ENCODE measurements at places on chromosomes 3 and 15. TPM values are rescaled to one million over a fixed set of nuclear protein-coding genes. Genes with fewer than 3 reads are reported as not detected.

- no peak for DNase-seq
Observed at GRCh38 chr15:36632226-36632625, 52.8 kb downstream of the CDIN1 start.

DNA sequence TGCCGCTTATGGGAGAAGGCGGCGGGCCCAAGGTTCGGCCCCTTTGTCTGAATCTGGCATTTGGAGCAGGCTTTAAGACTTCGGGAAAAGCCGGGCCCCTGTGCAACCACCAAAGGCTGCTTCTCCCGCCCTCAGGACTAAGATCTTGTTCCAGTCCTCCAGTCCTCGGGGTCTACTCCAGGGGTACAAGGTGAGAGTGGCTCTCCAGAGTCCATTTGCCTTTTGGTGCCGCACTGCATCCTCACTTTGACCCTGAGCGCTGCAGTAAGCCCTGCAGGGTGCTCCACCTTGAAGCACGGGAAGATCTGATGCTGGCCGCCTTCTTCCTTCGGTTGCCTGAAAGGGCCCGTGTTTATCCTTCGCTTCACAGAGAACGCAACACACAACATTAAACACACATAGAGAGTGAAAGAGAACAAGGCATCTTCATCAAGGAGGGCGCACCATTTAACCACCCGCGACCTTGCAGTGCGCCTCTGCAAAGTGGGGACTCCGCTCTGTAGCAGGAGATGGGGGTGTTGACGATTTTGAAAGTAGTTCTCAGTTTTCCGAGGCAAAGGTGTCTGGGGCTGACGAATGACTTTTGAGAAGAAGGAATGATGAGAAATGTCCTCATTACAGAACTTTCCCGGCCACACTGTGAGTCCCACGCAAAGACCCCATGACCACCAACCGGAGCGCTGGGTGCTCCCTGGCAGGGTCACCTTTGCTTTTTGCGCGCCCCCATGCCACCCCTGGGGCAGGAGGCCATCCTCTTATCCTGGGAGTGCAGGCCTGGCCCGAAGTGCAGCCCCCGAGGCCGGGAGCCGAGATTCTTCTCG lies 1.0 kb downstream of the PIGZ start:
- DNase-seq = no peak

DNA sequence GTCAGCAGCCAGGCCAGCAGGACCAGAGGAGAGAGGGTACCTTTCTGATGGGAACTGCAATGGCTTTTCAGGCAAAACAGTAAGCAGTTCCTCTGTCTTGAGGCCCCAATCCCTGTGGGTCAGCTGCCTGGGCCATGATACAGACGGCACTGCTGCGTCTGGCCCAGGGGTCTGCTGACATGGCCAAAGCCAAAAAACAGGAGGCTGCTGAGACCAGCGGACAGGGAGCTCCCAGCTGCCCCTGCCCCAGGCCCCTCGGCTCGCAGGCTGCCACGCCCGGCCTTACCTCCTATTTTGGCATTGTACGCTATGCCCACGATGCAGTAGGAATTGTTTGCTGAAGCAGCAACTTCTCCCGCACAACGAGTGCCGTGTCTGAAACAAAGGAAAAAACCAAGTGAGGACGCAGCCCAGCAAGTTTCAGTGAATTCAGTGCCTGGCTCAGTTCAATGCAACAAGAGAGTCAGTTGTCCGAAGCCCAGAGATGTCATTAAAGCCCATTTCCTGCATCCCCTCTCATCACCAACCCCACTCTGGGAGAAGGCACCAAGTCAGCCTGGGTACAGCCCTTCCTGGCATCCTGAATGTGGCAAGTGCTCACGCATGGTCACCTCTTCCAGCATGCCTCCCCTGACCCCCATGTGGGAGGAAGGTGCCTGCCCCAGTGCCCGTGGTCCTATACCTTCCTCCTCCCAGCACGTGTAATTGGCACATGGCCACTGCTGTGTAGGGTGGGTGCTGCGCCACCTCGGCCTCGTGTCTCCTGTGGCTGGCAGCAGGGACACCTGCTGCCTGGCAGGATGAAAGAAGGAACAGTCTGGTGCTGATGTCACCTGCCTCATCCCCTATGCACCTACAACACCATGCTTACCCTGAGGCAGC lies 61.7 kb downstream of the PCSK6 start:
- DNase-seq = no peak

GRCh38 chr3:33488683-33489082 lies 48.5 kb upstream of the UBP1 start:
- DNase-seq = no peak

DNA sequence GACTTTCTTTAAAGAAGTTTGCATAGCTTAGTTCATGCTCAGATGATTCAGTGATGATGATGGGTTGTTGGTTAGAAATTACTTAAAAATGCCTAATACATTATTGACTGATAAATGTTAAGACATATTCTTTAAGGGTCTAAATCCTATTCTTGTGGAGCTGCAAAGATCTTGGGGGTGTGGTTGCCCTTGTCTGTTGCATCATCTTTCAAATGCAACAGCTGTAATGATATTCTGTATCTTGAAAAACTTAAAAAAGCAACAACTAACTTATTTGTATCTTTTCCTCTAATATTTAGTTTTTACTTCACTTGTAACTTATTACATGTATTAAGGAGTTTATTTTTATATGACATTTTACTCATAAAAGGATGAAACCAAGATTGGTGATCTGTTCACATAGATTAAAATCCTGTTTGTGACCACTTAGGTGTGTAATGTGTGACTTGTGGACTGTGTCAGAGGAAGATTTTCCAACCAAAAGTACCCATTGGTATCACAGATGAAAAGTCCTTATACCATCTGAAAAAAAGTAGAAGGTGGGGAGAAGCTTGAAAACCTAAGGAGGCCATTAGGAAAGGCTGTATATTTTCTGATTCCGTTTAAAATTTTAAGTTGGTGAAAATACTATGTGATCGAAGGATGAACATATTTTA lies 142.8 kb downstream of the IGF1R start:
- DNase-seq = no peak

Gene TTLL13
- not detected for total RNA-seq

DNA sequence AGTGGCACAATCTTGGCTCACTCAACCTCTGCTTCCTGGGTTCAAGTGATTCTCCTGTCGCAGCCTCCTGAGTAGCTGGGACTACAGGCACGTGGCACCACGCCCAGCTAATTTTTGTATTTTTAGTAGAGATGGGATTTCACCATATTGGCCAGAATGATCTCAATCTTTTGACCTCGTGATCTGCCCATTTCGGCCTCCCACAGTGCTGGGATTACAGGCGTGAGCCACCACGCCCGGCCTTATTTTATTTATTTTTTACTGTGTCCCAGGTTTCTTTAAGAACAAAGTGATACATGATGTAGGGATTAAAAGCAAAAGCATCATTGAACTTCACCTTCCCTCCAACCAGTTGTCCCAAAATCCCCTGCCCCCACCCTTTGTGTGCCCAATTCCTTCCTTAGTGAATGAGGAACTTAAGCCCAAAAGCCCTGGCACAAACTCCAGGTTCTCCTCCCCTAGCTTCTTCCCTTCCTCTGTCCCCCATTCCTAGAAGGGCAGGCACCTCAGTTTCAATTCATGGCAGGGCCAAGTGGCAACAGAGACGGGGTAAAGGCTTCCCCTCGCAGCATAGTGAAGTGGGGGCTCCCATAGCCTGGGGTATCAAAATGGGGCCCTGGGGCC lies 23.7 kb upstream of the RPN1 start:
- DNase-seq = no peak

GRCh38 chr3:151011427-151011826 lies 38.9 kb upstream of the CLRN1 start:
- DNase-seq = no peak

DNA sequence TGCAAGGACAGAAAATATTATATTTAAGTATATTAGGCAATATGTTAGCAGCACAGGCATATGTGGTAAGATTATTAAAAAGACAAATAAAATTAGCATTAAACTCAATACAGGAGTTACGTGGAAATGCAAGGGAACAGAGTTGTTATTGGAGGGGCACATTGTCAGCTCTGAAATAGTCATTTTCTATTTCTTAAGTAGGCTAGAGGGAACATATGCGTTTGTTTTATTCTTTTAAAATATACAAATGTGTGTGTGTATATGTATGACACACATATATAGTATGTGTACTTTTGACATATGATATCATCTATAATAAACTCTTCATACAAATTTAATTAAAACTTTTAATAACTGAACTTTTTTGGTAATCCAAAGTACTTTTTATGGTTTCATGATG lies 22.8 kb upstream of the VEPH1 start:
- DNase-seq = no peak

DNA sequence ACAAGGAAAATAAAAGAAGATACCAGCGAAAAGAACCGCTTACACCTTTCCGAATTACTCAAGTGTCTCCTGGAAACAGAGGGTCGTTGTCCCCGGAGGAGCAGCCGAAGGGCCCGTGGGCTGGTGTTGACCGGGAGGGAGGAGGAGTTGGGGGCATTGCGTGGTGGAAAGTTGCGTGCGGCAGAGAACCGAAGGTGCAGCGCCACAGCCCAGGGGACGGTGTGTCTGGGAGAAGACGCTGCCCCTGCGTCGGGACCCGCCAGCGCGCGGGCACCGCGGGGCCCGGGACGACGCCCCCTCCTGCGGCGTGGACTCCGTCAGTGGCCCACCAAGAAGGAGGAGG lies 325 bp downstream of the ALCAM start:
- DNase-seq = no peak

DNA sequence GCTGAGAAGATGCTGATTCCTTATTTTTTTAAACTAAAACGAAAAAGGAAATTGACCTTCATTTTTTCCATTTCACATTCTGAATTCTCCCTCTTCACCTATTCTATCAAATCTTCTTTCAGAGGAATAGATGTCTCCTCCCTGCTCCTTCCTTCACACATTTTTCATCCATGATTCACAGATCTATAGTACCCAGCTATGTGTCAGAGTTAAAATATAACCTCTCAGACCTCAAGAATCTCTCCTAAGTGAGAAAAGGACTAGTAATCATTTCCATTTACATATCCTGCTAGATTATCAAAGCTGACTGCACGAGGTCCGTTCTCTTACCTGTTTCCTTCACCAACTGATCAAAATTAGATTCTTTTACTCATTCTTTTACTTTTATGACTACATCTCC lies 1297.6 kb upstream of the ALCAM start:
- no peak for DNase-seq

Gene NOX5
- 0.17 TPM for total RNA-seq

DNA sequence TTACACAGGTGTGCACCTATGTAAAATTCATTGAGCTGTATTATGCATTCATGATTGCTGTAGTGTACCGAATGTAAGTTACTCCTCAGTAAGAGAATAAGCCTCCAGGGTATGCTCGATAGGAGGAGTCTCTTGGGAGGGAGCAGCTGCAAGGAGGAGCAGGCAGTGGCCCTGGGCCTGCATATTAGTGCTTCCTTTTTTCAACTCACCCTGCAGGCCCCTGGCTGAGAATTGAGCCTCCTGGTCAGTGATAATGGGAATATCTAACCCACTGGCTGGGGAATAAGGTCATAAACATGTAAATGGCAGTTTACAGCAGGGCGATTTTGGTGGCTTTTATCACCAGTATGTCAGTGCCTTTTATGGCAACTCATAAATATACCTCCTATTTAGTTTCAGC lies 21.7 kb upstream of the SFMBT1 start:
- no peak for DNase-seq

DNA sequence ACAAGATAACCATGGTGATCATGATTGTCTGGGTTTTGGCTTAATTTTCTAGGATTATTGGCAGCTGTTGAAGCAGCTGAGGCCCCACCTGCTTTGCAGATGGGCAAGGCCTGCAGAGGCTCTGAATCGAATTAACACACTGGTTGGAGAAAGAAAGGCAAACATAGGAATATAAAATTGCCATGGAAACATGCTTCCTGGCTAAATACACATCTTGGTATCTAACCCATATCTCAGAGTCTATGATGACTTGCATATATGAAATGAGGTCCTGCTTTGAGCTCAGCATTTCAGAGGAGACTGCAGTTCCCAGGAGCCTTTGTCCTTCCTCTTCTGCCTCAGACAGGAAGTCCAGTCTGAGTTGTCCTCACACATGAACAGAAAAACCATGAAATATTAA lies 24.3 kb upstream of the SV2B start:
- DNase-seq = no peak

GRCh38 chr3:43949594-43949993 lies 258.9 kb downstream of the ABHD5 start:
- DNase-seq = no peak

DNA sequence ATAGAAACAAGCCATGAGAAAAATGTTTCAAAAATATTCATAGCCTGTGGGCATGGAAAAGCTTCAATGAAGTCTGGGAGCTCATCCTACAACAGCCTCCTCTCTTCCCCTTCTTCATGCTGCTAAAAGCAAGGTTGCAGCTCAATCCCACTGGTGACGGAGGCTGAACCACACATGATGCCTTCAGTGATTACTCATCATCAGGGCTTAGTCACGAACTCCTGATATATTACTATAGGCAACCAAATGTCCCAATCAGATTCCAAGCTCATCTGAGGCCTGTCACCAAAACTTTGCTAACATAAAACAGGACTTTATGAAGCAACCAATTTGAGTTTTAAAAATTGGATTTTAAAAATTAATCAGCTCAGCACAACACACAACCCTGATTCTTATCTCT lies 24.0 kb upstream of the SLC24A5 start:
- DNase-seq = no peak

Gene SNRPN
- total RNA-seq = 337 TPM

DNA sequence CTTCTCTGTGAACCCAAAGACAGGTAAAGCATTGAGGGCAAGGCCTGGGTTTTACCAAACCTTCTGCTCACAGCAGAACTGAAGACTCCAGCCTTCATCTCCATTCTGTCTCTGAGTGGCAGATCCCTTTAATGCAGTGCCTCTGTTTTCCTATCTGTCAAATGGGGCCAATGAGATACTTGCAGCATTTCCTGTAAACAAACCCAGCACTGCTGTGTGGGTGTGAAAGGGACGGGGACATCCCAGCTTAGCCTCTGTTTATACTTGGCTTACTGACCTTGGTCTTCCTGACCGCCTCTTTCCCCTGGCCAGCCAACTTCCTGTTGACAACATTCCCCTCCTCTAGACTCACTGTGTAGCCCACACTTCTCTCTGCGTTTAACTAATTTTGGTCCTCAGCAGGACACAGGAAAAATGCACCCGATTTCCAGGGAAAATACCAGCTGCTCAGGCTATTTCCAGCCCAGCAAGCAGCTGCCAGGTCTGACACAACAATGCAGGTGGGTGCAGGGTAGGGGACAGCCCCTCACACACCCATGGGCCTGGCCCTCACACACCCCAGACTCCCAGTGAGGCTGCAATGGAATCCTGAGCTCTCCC lies 105.9 kb upstream of the HERC1 start:
- DNase-seq = peak; percentile 67

DNA sequence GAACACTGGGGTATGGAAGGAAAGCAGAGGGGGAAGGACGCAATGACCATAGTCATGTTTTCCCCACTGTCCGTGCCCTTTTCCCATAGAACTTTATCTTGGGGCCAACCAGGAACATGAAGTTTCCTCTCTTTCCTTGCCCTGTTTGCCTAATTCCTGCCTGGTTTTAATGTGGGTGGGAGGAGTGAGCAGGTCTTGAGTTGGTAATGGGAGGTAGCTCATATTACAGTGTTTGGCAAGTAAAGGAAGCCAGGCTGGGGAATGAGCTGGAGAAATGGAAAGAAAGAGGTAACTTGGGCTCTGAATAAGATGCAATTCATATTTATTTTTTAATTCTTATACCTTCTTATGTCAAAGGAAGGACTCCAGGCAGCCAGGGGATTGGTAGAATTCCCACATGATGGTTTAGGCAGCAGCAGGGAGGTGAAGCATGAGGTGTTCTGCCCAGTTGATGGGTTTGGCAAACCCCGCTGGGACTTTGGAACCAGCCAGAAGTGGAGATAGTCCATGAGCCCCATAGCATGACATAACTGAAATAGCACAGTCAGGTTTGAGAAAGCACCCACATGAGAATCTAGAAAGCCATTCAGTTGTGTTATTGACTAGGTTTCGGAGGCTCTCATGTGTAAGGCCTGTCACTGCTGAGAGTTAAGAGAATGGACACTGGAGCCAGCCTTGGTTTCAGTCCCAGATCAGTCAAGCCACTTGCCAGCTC lies 60.0 kb downstream of the CCK start:
- DNase-seq = no peak

Data from right cardiac atrium (tissue), 5 donors.